Iris pigment epithelial cell (primary cell): ENCODE measurements at places on chromosomes 12 and 14.

- DNase-seq, result no peak
Measured at GRCh38 chr12:89357297-89357730, 5.0 kb upstream of the DUSP6 start.

DNA sequence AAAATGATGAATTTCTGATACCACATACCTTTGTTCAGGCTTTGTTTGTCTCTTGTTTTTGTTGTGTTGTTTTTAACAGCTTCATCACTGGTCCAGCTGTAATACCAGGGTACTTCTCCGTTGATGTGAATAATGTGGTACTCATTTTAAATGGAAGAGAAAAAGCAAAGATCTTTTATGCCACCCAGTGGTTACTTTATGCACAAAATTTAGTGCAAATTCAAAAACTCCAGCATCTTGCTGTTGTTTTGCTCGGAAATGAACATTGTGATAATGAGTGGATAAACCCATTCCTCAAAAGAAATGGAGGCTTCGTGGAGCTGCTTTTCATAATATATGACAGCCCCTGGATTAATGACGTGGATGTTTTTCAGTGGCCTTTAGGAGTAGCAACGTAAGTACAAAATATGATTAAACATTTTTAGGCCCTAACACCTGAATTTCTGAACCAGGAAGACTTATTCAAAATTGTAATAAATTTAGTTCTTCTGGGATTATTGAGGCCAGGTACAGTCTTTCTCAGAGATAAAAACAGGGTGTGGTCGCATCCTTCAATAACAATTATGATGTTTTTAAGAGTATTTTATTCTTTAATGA lies 22.4 kb downstream of the RXYLT1 start:
- peak; percentile 21 for DNase-seq

GRCh38 chr12:102735104-102735503 lies 181.9 kb downstream of the PAH start:
- DNase-seq, result no peak

GRCh38 chr14:101186544-101186943 lies 283.0 kb upstream of the RTL1 start:
- no peak for DNase-seq

DNA sequence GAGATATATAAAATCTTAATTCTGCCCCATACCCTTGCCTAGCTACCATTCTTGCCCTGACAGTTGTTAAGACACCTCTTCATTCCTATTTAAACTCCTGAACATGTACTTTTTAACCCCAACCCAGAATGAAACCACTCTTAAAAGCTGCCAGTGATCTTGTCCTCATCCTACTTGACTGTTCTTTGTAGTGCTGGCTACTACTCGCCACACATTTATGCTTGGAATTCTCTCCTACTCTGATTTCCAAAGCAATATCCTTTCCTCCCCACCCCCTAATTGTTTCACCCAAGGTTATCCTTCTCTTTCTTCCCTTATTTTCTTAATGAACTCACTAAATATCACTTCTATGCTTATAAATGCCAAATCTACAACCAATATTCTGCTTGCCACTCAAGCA lies 4.1 kb downstream of the NFYB start:
- DNase-seq, result no peak

GRCh38 chr14:68968051-68968450 lies 11.1 kb downstream of the ACTN1 start:
- DNase-seq, result no peak

DNA sequence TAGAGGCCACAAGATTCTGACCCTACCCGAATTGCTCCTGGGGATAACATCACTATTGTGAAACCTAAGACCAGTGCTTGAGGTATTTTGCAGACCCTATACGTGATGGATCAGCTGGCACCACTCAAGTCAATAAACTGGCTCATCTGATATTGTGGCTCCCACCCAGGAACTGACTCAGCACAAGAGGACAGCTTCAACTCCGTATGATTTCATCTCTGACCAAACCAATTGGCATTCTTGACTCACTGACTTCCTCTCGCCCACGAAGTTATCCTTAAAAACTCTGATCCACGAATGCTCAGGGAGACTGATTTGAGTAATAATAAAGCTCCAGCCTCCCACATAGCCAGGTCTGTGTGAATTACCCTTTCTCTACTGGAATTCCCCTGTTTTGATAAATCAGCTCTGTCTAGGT lies 1036.1 kb upstream of the TMEM132C start:
- peak; percentile 93 for DNase-seq

- peak; percentile 28 for DNase-seq
Measured at GRCh38 chr14:46250113-46250703, 401.4 kb downstream of the RPL10L start.

DNA sequence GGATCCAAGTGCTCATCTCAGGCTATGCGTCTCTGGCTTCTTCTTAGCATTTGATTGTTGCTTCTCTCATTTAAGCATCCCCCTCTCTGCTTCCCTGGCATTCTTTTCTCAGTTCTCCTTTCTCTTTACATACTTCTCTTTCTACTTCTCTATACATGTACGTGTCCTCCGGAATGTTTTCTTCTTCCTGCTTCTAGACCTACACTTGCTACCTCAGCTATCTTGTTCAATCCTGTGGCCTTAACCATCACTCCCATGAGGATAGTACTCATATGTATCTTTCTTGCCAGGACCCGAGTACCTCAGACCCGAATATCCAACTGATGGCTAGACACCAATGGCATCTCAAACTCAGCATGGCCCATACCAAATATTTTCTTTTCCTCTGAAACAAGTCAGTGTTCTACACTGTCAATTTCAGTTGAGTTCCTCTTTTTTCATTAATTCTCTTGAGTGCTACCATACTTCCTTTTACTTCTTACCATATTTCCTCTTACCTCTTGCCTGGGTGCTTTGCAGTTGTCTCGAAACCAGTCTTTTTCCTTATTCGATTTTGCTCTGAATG lies 115.1 kb upstream of the SLC38A2 start:
- DNase-seq, result no peak

- peak; percentile 17 for DNase-seq
Measured at GRCh38 chr14:99472937-99473336, 7.7 kb downstream of the SETD3 start.

DNA sequence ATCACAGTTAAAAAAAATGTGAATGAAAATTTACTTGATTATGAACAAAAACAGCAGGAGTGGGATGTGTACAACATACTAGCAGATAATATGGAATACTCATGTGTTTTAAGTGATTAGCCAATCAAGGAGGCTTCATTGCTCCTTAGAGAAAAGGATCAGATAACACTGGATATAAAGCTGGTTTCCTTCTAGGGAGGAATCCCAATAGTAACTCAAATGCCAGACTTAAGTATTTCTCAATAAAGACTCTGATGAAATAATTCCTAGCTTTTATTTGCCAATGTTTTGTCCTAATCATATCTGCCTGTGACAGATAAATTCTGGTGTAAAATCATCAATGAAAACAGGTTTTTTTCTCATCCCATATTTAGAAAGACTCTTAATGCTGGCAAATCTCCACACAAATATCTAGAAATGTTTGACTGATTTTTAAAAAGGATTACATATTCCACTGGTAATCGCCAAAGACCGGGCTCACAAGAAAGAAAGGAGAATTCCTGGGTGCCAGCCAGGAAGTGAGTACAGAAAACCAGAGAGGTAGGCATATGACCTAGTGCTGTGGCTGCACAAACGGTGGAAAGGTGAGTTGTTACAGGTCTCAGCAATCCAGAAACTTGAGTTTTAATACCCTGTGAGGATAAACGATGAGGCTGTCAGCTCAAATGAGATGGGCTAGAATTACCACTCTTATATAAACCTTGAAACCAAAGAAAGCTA lies 108.6 kb upstream of the TTC7B start:
- DNase-seq, result peak; percentile 28

DNA sequence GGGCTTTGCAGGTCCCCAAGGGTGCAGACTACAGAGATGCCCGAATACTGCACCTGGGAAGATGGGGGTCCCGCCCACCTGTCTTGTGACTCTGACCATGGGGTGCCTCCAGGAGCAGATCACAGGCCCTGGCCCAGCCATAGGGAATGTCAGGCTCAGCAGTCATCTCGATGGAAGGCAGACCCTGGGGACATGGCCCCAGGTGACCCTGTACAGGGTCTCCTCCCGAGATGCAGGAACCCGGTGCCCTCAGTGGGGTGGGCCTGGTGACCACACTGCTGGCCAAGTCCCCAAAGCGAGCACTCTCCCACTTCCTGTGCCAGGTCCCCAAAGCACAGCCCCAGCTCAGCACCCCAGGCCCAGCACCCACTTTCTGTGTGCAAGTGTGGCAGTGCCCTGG lies 903.7 kb upstream of the USP15 start:
- DNase-seq, result no peak
